HepG2 (cell line): ENCODE measurements at places on chromosomes 1 and 21. TPM values are rescaled to one million over a fixed set of nuclear protein-coding genes. Genes with fewer than 3 reads are reported as not detected.

Gene DCST2
- 0.74 and 0.80 TPM in 2 replicates for polyA plus RNA-seq

Gene LEFTY2
- polyA plus RNA-seq, result 0.33 and 0.42 TPM in 2 replicates

DNA sequence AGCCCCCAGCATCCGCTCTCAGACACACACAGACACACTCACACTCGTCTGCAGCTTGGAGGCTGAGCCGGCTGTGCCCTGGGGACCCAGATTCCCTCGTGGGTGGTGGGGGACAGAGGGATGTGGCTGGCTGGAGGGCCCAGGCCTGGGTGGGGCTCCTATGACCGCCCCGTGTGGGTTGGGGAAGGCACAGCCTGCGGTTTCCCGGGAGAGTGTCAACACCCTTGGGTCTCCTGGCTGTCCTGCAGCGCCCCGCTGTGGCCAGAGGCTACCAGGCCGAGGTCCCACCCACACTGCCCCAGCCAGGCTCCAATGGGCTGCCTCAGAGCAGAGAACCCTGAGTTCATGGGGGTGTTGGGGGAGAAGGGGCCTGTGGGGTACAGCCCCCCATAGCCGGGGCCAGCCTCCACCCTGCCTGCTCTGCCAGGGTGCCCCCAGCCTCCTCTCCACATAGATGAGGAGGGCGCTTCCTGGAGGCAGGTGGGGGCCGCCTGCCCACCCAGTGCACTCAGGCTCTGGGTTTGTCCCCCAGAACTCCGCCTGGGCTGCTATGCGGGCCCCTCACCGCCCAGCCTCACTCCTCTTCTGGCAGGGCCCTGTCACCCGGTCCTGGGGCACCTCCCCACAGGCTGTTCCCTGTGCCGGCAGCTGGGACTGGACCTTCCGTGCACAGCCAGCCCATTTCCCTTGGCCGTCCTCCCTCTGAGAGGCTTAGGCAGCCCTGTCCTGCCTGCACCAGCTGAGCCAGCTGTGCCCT, at the start of gene TTC34:
TTC34 (minus strand) TSS at position 159 of the 757 bp plus-strand sequence. CDS start 866 bp downstream, outside the sequence.
- DNase-seq, result peak; percentile 16

- DNase-seq, result no peak
These were observed 57.4 kb upstream of the TMPRSS15 start for GRCh38 chr21:18460979-18461378.

GRCh38 chr21:44006017-44006619, 6.0 kb upstream of the TRAPPC10 start:
- DNase-seq, result no peak

DNA sequence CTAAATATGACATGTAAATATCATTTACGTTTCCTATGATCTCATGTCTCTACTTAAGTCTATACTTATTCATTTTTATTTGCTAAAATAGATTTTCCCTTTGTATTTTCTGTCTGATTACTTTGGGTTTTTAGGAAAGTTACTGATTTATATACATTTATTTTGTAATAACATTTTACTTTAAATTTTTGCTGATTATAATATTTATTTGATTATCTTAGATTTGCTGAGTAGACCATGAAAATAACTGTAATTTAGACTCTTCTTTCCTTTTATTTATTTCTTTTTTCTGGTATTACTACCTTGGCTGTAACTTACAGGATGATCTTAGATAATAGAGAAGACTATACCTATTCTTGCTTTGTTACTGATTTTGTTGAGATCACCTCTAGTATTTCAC, 159.9 kb upstream of the POGK start:
- DNase-seq, result no peak
